ENCODE measurements at places on chromosomes 7 and 10. TPM values are rescaled to one million over a fixed set of nuclear protein-coding genes. Genes with fewer than 3 reads are reported as not detected.

DNA sequence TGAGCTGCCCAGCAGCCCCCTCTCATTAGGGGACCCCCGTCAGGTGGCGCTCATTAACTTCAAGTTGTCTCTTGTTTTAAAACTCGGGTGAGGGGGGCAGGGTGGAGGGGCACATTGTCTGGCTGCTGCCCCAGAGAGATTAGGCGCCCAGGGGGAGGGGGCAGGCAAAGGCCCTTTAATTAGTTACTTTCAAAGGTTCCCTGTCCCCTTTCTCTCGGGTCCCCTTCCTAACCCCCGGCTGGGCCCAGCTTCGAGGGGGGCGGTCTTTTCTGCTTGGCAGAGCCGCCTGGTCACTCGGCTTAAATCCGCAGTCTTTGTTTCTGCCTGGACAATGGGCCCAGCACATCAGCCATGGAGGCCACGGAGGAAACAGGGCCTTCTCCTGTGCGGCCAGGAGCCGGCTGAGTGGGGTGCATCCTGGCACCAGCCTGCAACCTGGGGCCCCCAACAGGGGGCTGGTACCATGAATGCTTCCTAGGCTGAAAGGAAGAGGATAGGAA, 38.9 kb upstream of the SLF2 start:
- DNase-seq, result no peak

DNA sequence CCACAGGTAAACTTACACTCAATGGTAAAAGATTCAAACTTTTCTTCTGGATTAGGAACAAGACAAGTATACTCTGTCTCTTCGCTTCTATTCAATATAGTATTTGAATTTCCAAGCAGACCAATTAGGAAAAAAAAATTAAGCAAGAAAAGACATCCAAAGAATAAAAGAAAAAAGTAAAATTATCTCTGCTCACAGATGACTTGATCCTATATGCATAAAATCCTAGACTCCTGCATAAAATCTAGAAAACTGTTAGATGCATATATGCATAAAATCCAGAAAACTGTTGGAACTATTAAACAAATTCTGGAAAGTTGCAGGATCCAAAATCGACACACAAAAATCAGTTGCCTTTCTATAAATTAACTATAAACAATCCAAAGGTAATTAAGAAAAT, at the start of gene OR13A1:
Gene OR13A1 (minus strand): TSS at position 101 of the 400 bp plus-strand sequence. CDS start 11,186 bp downstream, outside the sequence.
- no peak for DNase-seq

DNA sequence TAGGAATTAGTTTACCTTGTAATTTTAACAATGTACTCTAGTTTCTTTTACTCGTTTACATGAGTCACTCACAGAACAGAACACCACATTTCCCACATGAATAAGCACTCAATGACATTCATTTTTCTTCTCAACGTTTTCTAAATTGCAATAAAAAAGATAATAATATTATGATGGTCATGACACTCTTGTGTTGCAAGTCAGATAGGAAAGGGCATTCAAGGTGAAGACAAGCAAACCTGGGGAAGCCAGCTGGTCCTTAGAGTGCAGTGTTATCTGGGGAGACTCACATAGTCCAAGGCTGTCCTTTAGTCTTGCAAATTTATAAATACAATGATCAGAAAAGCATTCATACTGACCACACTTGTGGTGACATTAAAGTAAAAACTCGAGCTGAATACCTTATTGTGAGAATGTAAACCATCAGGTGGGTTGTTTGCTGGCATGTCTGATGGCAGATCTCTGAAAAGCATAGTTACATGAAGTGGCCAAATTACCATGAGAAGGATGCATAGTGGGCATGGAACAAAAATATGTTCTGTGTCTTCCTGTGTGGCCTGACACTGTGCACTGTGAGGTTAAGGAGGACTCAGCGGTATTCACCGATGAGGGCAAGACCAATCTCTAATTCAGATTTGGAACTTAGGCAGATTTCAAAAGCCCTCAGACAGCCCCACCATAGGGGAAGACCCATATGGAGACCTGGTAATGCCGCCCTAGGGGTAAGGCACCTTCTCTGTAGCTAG, 158.9 kb upstream of the ASAH2 start:
- no peak for DNase-seq

- no peak for DNase-seq
Measured at GRCh38 chr7:81611040-81611439, 158.8 kb downstream of the HGF start.

DNA sequence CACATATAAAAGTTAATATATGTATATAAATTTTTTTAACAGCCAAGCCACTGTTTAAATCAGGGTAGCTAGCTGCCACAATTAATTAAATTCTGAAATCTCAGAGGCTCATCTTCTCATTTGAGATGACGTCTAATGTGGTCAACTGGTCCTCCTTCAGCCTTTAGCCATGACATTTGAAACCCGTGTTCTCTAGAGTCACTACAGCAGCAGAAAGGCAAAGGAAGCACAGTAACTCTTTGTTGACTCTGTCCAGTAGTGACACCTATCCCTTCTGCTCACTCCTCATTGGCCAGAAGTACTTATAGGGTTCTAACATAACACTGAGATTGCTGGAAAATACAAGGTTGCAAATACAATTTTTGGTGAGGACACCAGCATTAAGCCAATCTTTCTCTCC, 555.5 kb downstream of the ETV1 start:
- no peak for DNase-seq

- DNase-seq, result no peak
Measured at GRCh38 chr10:14545827-14546226, 215.1 kb upstream of the FRMD4A start.

DNA sequence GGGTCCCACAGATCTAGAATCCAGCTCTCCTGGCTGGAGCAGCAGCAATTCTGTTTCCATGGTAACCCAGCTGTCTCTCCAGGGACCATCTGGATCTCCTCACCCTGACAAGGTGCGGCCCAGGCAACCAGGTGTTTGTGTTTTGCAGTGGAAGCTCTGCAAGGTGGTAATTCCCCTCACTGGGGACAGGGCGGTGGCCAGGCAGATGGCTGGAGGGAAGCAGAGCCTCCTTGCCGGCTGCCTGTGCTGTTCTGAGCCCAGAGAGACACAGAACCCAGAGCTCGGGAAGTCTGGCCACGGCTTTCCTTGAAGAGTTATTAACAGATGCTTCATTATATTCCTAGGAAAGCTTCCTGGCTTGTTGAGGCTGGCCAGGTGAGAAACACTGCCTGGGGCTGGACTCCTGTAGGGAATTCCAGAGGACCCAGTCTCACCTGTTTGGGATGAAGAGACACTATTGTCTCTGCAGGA, 118.2 kb upstream of the PPIF start:
- DNase-seq, result no peak

DNA sequence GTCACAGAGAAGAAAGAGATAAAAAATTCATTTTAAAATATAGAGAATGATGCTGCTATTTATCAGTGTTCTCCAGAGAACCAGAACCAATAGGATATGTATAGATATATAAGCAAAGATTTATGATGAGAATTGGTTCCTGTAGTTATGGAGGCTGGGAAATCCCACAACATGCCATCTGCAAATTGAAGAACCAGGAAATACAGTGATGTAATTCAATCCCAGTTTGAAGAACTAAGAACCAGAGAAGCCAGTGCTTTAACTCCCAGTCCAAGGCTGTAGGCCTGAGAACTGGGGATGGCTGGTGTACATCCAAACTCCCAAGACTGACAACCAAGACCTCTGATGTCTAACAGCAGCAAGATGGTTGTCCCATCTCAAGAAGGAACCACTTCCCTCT, 192.9 kb upstream of the PLXDC2 start:
- DNase-seq, result no peak

Gene CTBP2
- 44.4 TPM for total RNA-seq

Gene ANLN
- total RNA-seq, result 10.1 TPM

Gene IFIT2
- total RNA-seq, result 17.0 TPM

Gene PON3
- total RNA-seq, result 2.9 TPM

Gene UPK3B
- total RNA-seq, result 44.3 TPM

Gene GPR26
- not detected for total RNA-seq

Gene ACTL6B
- total RNA-seq, result not detected

Gene MPP7
- 4.8 TPM for total RNA-seq

Gene PRSS2
- total RNA-seq, result 1.3 TPM
